Kidney tubule cell (primary cell): ENCODE measurements at places on chromosomes 12 and 14.
A peak's percentile ranks its signal among the peaks of the same experiment; 100 is the strongest.

GRCh38 chr12:117318591-117318990 is 42.8 kb downstream of the NOS1 start:
- DNase-seq, result no peak

DNA sequence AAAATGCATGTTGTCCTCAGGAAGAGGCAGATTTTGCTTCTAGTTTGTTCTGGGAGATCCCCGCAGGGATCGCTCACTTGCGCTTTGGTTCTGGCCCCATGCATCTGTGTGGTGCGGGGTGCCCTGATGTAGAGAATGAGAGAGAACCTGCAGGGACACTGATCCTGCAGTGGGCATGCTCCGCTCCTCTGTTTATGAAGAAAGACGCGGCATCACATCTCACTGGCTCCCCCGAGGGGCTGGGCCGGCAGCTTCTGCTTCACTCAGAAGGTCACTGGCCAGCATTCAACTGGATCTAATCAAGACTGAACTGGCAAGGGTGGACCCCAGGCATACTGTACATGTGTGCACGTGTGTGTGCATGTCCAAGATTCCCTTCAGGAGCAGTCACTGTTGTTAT is 164.2 kb downstream of the CALM1 start:
- DNase-seq, result no peak

GRCh38 chr12:68508576-68508975 is 102.1 kb upstream of the RAP1B start:
- DNase-seq, result peak; percentile 78

- DNase-seq, result no peak
Observed at GRCh38 chr12:95411057-95411456, 62.9 kb upstream of the METAP2 start.

DNA sequence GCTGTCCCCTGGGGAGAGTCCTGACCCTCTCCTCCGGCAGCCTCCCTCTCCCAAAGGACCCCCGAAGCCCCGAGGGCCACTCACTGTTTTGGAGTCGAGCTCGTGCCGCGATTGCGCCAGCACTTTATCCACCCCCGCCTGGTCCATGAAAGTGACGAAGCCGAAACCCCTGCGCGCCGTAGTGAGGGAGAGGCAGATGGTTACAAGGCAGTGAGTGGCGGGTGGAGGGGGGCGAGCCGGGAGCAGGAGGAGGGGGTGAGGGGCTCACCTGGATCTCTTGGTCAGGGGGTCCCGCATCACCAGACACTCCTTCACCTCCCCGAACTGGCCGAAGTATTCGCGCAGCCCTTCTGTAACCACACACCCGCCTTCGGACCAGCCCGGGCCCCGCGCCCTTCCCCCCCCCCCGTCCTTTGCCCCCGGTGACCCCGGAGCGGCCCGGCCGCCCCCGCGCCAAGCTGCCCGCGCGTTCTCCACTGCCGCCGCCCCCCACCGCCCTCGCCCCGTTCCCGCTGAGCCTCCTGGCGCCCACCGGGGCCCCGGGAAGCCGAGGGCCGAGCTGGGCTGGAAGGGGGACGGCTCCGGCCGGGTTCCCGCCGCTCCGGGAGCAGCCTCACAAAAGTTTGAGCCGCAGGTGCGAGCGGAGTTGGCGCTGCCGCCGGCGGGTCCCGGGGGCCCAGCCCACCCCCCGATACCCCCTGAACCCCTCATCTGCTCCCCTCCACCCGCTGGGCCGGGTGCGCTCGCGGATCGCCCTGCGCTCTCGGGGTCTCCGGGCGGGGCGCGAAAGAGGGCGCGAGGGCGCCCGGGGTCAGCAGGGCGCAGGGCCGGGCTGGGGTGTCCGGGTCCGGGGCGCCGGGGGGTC is 808 bp downstream of the MSI1 start:
- no peak for DNase-seq

DNA sequence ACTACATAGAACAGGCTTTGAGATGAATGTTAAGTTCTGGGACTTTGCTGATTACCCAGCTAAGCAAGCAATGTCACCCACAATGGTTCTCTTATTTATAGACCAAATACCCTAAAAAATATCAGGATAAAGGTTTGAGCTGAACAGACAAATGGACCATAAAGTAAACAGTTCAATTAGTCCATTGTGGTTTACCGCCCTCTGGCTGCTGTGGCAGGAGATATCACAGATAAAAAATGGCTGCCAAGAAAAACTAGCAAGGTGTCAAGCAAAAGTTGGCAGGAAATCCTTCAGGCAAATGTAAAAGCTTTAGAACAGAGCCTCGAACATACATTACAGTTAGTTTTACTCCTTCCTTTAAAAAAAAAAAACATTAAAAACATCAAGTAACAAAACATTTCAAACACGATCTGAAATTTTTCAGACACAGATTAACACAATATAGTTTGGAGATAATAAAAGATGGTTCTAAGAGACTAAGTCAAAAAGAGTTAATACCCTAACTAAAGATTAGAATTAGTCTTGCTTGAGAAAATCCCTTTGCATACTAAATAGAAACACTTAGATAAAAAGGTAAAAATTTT is 41.3 kb downstream of the MED13L start:
- peak; percentile 56 for DNase-seq

DNA sequence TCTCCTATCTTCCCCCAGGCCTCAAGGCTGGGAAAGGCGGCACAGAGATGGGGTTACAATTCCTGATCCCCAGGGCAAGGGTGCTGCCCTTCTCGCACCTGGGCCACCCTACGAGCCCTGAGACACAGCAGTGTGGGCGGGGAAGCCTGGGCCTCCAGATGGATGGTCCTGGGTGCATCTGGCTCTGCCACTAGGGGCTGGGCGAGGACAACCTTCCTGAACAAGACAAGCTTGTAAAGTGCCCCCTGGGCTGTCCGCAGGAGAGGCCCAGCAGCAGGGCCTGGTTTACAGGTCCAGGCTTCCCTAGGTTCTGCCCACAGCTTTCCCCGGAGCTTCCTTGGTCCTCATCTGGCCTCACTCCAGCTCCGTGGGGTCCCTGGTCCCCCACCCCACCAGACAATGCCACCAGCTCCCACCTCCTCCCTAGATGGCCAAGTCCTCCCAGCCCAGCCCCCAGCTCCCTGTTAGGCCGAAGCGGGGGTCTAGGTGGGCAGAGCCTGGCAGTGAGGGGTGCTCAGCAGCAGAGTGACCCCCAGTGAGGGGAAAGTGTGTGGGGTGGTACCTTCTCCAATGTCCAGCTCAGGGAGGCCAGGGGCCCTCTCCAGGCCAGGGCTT is 8.9 kb downstream of the ARL6IP4 start:
- DNase-seq, result no peak
